ENCODE measurements at places on chromosomes 3 and 15. TPM values are rescaled to one million over a fixed set of nuclear protein-coding genes. Genes with fewer than 3 reads are reported as not detected.

Gene CCR8
- polyA plus RNA-seq = not detected

Gene MST1R
- not detected for polyA plus RNA-seq

Gene A4GNT
- polyA plus RNA-seq = not detected

Gene GCHFR
- 108 TPM for polyA plus RNA-seq

Gene CYP1A2
- not detected for polyA plus RNA-seq

Gene PLEKHO2
- 0.57 TPM for polyA plus RNA-seq

Data from Purkinje cell (primary cell).